Ovary (tissue), 10 donors: ENCODE measurements at places on chromosomes 5 and 9. TPM values are rescaled to one million over a fixed set of nuclear protein-coding genes. Genes with fewer than 3 reads are reported as not detected.

DNA sequence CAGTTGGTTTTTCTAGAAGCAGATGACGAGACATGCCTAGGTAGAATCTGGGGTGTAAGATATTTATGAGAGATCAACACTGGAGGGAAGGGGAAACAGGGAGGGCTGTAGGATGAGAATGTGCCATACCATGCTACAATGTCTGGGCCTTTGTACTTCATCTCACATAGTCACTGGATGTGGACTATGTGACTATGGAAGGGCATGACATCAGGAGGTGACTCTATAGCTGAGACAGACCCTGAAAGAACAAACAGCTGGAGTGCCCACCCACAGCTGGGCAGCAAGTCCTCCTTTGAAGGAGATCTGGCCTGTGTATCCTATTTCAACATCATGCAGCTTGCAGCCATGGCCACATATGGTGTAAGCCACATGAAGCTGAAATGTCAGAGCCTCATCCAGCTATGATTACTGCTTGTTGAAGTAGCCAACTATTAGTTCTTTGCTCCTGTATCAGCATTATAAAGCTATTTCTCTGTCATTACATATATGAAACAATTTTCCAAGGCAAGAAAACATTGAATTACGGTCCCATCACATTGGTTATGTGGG, 46.2 kb upstream of the KIF2A start:
- no peak overlapping the region for H3K27ac ChIP-seq
- no peaks in the 10 kb centered on the region for H3K4me1 ChIP-seq
- no peaks in the 10 kb centered on the region for H3K36me3 ChIP-seq
- no peaks in the 10 kb centered on the region for H3K27me3 ChIP-seq
- no peak overlapping the region for H3K4me3 ChIP-seq

Gene FBLL1
- 0.60 TPM for total RNA-seq

Gene SERINC5
- 67.4 TPM for total RNA-seq

GRCh38 chr9:82255481-82256176, 267.1 kb downstream of the SPATA31D1 start:
- no peak for DNase-seq
- H3K27me3 ChIP-seq = no peaks in the 10 kb centered on the region
- H3K4me3 ChIP-seq = no peak overlapping the region
- no peaks in the 10 kb centered on the region for H3K4me1 ChIP-seq
- no peaks in the 10 kb centered on the region for H3K36me3 ChIP-seq

Gene TNFSF15
- 0.15 TPM for total RNA-seq

- no peaks in the 10 kb centered on the region for H3K27me3 ChIP-seq
- DNase-seq = no peak
- no peaks in the 10 kb centered on the region for H3K4me1 ChIP-seq
- H3K36me3 ChIP-seq = no peaks in the 10 kb centered on the region
- no peak overlapping the region for H3K4me3 ChIP-seq
- H3K27ac ChIP-seq = no peak overlapping the region
Measured at GRCh38 chr9:27189426-27189825, 80.4 kb downstream of the TEK start.
